ENCODE measurements at places on chromosomes 13 and 19.

GRCh38 chr19:34316741-34317301 is 48.2 kb upstream of the GPI start:
- no peak for DNase-seq

DNA sequence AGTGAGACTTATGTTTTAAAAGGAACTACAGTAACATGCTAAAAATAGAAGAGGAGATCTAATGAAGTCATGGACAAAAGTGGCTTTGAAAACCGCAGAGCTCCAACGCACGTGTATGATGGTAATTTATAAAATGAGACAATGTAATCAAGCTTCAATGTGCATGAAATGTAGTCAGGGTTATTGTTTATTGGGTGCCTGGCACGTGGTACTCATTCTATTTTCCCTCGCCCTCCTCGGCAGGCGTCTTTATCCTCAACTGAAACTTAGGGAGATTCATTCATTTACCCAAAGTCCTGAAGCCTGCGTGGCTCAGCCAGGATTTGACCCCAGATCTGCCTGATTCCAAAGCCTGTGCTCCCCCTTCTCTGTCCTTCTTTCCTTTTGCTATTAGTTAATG is 79.8 kb downstream of the CHST8 start:
- no peak for DNase-seq

DNA sequence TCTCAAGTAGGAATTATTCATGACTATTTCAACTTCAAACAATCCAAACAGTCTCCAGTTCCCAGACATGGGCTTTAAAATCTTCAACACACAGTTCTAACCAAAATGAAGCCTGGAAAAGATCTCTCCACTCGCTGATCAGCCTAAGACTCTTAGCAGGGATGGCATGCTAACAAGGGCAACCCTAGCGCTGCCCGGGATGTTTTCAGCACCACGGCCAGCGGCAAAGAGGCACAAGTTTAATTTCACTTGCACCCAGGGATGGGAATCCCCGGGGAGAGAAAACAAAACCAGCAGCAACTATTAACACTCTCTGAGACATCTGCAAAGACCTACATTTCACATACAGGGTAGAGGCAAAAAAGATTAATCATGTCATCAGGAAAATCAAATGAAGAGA is 43.0 kb downstream of the CACNA1A start:
- DNase-seq = no peak

GRCh38 chr13:66036024-66036614 is 1194.0 kb downstream of the PCDH9 start:
- no peak for DNase-seq

DNA sequence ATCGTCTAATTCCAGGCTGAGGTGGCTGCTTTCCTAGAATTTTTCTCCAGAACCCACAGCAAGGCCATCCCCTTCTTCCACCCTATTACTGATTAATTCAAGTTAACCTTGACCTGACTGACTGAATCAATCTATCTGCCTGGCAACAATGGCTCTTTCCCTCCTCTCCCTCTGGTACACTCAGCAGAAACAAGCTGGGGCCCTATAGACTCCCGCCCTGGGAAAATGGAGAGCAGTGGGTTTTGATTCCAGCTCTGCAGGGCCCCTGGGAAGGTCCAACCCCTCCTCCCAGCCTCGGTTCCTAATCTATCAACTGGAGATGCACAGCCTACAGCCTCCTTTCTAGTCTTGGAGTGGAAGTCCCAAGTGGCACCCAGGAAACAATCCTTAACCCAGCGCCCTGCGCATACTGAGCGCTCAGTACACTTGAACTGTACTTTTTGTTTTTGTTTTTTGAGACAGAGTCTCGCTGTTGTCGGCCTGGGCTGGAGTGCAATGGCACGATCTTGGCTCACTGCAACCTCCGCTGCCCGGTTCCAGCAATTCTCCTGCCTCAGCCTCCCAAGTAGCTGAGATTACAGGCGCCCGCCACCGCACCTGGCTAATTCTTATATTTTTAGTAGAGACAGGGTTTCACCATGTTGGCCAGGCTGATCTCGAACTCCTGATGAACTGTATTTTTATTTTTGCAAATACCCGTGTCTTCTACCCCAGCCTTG is 5.2 kb upstream of the C3 start:
- DNase-seq = no peak

All from DMS 273 treated with DMSO at 0.1 percent for 48 hours (cell line).